ENCODE measurements at places on chromosomes 1 and 21. TPM values are rescaled to one million over a fixed set of nuclear protein-coding genes. Genes with fewer than 3 reads are reported as not detected.

The INKA2 gene
- polyA plus RNA-seq, result 1.2 TPM

The IGSF21 gene
- 0.06 TPM for polyA plus RNA-seq

The FAM110D gene
- polyA plus RNA-seq, result 0.94 TPM

The TFF1 gene
- 0.42 TPM for polyA plus RNA-seq

The CLCA1 gene
- not detected for polyA plus RNA-seq

Data from esophagus (tissue), 2 donors.